ENCODE measurements at places on chromosomes 2 and 18.

DNA sequence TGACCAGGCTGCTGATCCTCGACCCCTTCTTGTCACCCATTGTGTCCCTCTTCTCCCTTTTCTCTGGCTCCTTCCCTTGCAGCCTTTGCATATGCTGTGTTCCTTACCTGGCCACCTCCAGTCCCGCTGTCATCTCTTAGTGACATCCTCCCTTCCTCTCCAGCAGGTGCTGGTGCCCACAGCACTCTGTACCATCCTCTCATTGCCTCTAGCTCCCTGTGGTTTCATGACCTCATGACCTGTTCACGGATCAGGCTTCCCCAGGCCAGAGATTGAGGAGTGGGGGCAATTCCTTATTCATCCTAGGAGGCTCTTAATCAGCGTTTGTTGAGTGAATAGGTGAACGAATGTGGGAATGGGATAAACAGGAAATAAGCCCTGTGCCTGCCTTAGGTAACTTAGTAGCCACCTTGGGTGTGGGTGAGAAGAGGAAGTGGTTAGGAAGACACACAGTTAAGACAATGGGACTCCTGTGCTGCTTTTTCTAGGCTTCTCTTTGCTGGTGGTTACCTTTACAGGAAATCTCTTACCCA, 35.5 kb downstream of the ITGA6 start:
- no peak for DNase-seq

DNA sequence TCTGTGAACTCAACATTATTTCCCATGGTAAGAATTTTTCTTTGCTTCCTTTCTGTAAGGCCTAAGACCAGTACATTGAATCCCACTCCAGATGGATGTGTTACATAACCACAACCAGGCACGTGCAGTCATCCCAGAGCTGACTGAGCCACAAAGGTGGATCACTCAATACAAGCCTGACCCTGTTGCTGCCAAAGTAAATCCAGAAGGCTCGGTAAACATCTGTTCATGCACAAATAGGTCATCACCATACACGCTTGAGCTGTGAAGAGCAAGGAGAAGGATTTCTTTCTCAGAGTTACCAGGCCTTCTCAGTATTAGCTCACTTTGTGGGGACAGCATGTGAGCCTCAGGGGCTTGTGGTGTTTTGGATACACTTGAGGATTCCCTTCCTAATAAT, 791.4 kb upstream of the FANCL start:
- no peak for DNase-seq

- no peak for DNase-seq
Observed at GRCh38 chr2:207133458-207133819, 32.3 kb downstream of the KLF7 start.

DNA sequence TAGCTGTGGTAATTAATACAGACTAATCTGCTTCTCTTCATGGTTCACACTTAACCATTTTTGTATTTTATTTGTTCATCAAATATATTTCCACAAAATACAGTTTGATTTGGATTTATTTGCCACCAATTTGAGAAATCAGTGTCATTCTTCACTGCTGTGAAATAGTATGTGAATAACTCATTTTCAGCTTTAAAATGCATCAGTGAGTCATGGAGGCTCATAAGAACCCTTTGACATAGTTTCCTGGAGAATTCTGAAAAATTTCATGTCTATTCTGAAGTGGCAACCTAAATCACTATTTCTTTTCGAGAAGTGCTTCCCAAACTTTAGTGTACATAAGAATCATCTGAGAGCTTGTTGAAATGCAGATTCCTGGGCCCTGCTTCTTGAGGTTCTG, 1026.7 kb upstream of the ACVR2A start:
- no peak for DNase-seq

GRCh38 chr2:149387411-149387810, 57.0 kb downstream of the LYPD6 start:
- no peak for DNase-seq

DNA sequence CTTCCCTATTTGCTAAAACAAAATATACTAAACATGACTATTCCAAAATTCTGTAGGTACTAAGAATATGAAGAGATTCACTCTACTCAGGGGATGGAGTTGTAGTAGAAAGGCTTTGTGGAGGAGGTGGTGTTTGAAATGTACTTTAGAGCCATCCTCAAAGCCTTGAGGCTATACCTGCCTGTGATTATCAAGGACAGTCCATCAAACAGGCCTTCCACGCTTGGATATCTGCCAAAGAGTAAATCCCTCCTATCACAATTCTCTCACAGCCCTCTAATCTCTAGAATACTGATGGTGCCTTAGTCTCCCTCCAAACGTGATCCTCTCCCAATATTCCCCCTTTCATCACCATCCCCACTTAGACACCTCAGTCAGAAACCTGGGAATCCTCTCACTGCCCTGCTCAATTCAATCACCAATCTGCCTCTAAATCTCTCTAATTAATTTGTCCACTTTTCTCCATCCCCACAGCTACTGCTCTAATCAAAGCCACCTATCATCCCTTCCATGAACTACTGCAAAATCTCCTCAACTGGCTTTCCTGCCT, 13.1 kb downstream of the SOS1 start:
- DNase-seq = no peak

DNA sequence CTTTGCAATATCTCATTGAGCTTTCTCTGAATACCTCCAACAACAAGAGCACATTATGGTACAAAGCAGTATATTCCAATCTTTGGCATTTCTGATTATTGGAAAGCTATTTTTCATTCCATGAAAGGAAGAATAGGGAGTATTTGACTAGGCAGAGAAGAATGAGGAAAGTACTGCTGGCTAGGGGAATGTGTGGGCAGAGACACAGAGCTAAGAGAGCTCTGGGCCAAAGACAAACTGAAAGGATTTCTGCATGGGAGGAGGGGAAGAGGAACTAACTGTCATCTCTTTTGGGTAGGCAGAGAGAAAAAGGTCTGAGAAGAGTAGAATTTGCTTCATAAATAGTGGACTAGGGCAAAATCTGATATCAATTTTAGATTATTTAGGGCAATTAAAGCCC, 150.8 kb downstream of the CCDC85A start:
- DNase-seq = peak; percentile 8

- no peak for DNase-seq
Observed at GRCh38 chr2:61173116-61173515, 11.1 kb downstream of the C2orf74 start.

- DNase-seq = no peak
Observed at GRCh38 chr2:239726091-239726591, 299.0 kb downstream of the NDUFA10 start.

GRCh38 chr2:207530160-207531031, 634 bp downstream of the CREB1 start:
- DNase-seq = no peak

Data from amniotic stem cell (primary cell).